ENCODE measurements at places on chromosomes 5 and 9.

GRCh38 chr5:142012186-142012785, 541 bp downstream of the GNPDA1 start:
- DNase-seq: peak; percentile 37

- DNase-seq: no peak
Observed at GRCh38 chr5:95537501-95537900, 17.3 kb downstream of the SKIC3 start.

DNA sequence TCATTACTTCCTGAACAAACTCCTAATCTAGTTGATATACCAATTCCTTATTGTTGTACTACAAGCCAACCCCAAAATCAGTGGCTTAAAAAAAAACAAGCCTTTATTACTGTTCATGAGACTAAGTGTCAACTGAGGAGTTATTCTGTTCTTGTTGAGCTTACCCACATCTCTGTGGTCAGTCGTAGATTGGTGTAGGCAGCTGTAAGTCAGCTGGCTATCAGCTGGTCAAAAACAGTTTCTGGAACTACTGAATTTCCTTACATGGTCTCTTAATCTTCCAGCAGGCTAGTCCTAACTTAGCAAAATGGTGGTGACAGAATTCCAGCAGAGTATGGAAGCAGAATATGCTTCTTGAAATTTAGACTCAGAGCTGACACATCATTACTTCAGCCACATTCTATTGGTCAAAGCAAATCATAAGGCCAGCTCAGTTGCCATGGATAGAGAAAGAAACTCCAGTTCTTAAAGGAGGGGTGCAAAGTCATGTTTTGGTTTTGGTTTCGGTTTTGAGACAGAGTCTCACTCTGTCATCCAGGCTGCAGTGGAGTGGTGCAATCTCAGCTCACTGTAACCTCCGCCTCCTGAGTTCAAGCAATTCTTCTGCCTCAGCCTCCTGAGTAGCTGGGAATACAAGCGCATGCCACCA, 386.1 kb upstream of the MPDZ start:
- DNase-seq: peak; percentile 64

GRCh38 chr5:122516432-122516743, 204.4 kb downstream of the SNCAIP start:
- DNase-seq: no peak

- no peak for DNase-seq
Observed at GRCh38 chr5:126009566-126009965, 413.6 kb upstream of the GRAMD2B start.

- DNase-seq: peak; percentile 86
Observed at GRCh38 chr5:9467199-9468059, 78.4 kb downstream of the SEMA5A start.

DNA sequence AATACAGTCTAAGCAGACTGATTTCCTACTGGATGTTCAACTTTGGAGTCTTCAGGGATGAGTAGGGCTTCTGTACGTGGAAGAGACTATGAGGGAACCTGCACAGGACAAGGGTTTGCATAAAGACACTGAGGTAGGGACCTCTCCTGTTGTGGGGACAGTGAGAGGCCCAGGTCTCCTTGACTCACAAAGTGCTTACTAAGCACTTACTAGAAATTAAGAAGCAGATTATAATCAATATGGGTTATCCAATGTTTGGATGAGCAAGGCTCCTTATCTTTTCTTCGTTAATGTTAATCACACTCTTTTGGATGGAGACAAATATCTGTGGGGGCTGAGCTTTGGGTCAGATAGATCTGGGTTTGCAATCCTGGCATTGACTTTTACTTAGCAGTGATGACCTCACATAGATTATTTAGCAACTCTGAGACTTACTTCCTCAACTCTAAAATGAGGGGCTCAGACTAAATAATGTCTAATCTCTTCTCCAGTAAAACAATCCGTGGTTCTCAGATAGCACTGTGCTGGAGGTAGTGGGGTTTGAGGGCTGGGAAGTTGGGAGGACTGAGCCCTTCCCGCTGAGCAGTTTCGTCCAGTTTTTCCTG, 45.9 kb downstream of the PDCD1LG2 start:
- no peak for DNase-seq

- DNase-seq: no peak
Observed at GRCh38 chr9:109535365-109535764, 37.3 kb upstream of the PTPN3 start.

- no peak for DNase-seq
Observed at GRCh38 chr9:107878462-107878861, 388.9 kb upstream of the KLF4 start.

Measured in MG63 (cell line).